Activated CD4-positive, alpha-beta T cell treated with anti-CD3 and anti-CD28 coated beads, Interleukin-2, amount 50 U/mL, for 16 hours (primary cell): ENCODE measurements at places on chromosomes 5 and 9.

- DNase-seq: no peak
Measured at GRCh38 chr9:98805506-98806272, 1.8 kb upstream of the GALNT12 start.

DNA sequence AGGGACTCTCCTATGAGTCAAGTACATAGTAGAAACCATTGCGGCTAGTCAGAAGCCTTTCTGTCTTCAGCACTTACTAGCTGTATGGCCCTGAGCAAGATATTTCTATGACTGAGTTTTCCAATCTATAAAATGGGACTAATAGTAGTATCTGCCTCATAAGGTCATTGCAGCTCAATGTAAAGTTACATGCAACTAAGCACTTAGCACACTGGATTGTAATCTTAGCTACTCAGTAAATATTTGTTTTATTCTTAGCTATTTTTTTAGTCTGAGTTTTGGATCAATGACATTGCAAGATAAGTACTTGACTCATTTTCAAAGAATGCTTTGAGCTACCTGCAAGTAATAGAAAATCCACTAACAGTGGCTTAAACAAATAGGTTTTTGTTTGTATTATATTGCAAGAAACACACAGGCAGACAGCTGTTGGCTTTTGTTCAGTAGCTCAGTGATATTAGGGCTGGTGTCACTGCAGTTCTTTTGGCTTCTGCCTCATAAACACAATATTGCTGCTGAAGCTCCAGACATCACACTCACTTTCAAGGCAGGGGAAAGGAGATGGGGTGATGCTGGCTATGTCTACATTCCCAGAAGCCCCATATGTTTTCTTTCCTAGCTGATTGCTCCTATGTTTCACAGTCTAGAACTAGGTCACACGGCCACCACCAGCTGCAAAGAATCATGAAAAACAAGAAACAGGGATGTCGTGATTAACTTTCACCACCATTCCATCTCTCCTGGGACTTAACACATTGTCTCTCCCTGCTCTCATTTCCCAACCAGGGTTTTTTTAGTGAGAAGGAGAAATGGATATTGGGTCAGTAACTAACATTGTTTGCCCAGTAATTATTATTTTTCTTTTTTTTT, 26.9 kb upstream of the FAT2 start:
- DNase-seq: no peak

- DNase-seq: no peak
Measured at GRCh38 chr9:35341585-35341984, 148.3 kb upstream of the RUSC2 start.

DNA sequence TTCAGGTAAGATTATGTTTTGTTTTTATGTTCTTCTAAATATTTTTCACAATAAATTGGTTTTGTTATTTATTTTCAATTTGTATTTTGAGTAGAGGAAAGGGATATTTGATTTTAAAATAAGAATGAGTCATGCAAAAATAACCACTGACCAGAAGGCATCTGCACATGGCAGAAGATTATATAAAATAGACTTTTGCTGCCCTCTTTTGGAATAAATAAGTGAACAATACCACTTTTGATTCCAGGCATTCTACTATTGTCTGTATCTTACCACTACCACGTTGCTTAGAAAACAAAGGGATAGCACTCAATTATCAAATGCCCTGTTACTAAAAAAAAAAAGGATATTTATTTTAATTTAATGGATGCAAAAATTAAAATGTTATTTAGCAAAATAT, 227.3 kb upstream of the ITGA1 start:
- DNase-seq: no peak

DNA sequence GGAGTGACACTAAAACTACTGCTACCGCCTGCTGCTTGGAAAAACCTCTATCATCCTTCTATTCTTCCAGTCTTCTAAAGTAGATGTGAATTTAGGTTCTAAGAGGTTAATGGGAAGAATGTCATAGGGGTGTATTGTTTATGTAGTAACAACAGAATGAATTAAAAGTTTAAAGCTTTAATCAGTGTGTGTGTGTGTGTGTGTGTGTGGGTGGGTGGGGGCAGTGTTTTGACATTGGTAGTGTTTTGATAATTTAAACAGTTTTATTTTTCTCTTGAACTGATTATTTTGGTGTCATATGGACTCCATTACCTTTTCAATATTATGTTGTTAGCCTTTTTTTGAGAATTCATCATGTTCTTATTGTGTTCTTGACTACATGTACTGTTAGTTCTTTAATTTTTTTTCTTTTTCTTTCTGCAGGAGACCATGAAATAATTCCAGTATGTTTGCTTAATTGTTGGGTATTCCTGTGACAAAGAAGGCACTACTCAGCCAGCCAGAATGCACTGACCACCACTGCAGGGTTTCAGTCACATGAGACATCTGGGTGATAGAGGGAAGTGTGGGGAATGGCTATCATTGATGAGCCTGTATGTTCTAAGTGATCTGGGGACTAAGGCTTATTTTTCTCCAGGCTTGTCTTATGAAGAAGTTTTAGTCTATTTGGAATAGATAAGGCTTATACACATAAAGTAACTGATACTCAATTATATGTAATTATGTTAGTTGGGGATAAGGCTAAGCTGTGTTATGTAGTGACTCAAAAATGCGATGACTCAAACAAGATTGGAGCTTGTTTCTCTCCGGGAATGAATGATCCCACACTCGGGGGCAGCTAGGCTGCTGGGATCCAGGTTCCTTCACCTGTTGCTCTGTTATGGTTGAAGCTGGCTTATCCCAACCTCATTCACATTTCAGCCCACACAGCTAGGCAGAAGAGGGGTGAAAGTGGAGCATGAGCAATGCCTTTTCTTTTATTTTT, 50.2 kb upstream of the ACTBL2 start:
- no peak for DNase-seq

DNA sequence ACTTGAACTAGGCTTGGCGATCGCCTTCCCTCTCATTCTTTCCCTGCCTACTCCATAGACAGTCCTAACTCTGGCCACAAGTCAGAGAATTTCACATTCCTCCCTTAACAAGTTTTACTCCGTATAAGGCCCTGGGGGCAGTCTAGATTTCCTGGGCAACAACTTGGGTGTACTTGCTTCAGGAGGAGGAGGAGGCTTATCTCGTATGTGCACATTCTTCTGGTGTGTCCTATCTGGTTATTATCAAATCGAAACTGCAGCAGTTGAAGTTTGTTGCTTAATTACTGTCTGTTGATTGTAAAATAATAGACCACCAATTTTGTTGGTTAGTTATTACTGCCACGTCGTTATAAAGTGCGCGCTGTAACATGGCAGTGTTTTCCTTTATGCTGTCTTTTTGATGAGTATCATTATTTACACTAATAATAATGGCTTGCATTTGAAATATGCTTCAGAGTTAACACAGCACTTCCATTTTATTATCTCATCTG, 42.0 kb downstream of the PIP5K1B start:
- DNase-seq: no peak

DNA sequence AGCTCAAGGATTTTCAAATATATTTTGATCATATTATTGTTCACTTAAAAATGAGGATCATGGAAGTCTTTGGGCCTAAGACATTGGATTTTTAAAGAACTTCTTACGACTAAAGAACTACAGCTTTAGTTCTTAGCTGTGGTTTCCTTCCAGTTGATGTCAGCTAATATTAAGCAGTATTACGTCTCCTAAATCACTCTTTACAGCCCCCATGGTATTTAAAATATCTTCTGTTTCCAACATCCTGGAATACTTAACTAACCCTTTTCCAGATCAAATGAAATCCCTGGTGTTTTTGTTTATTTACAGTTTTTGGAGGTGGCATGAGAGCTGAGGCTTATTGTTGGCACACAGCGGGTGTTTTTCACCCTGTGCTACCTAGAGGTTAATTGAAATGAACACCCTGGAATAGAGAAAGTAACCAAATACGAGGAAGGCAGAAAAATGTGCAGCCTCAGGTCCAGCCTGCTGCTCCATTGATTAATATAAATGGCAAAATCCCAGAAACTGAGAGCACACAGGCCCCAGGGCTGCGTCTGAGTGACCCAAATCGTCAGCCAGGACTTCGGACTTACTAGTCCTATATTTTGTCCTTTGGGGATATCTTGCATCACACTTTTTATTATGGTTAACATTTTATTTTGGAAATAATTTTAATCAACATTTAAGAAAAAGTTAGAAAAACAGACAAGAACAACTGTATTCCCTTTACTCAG, 52.3 kb upstream of the ICE1 start:
- DNase-seq: no peak

DNA sequence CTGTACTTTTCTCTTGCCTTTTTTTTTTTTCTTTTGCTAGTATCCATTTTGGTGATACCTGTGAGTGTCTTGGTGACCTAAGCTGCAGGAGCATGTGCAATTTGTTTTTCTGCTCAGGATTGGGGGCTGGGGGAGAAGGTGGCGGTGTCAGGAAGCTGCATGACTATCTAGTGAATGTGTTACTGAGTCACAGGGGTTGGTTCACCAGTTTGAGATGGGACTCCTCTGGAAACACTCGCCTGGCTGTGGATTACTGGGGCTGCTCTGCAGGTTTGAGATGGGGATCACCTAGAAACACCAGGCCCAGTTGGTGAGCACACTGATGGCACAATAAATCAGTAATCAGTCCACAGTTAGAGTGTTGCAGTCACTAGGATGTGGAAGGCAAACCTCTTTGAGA, 447.9 kb downstream of the SPATA31D1 start:
- no peak for DNase-seq

DNA sequence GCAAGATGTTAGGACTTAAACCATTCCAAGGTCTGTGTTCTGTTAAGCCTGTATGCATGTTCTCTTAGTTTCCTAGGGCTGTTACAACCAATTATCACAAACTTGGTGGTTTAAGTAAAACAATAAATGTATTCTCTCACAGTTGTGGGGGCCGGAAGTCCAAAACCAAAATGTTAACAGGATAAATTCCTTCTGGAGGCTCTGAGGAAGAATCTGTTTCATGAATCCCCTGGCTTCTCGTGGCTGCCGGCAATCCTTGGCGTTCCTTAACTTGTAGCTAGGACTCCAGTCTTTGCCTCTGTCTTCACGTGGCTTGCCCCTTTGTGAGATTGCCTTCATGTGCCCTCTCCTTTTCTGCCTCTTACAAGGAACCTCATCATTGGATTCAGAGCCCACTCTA, 30.4 kb downstream of the FEM1C start:
- no peak for DNase-seq

GRCh38 chr9:10173561-10173960, 439.2 kb downstream of the PTPRD start:
- DNase-seq: no peak

DNA sequence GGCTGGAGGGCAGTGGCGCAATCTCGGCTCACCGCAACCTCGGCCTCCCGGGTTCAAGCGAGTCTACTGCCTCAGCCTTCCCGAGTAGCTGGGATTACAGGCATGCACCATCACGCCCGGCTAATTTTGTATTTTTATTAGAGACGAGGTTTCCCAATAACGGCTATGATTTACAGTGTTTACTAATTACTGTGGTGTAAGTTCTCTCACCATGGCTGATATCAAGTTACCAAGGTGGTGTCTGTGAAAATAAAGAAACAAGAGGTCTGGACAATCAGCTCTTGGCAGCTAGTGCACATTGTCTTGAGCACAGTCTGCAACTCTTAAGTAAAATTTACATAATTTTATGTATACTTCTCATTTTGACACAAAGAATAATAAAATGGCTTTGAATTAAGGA, 385.5 kb upstream of the COX7C start:
- no peak for DNase-seq

DNA sequence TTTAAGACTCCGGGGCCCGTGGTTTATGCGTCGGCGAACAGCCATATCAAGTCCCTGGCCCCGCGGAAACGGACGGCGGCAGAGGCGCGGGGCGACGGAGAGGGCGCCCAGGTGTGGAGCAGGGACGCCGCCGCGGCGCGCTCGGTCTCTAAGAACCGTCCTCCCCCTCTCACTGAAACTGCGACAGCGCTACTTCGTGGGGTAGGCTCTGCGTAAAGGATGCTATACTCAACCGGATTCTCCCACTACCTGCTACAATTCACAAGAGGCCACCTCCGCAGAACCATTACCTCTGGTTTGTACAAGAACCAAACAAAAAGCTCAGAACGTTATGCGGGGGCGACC, 404 bp downstream of the MRNIP start:
- peak; percentile 48 for DNase-seq

- no peak for DNase-seq
Measured at GRCh38 chr5:133884569-133885311, 83.7 kb downstream of the C5orf15 start.

GRCh38 chr9:26210338-26210851, 532.2 kb upstream of the TUSC1 start:
- DNase-seq: no peak

- no peak for DNase-seq
Measured at GRCh38 chr5:83354958-83355357, 116.6 kb upstream of the VCAN start.

DNA sequence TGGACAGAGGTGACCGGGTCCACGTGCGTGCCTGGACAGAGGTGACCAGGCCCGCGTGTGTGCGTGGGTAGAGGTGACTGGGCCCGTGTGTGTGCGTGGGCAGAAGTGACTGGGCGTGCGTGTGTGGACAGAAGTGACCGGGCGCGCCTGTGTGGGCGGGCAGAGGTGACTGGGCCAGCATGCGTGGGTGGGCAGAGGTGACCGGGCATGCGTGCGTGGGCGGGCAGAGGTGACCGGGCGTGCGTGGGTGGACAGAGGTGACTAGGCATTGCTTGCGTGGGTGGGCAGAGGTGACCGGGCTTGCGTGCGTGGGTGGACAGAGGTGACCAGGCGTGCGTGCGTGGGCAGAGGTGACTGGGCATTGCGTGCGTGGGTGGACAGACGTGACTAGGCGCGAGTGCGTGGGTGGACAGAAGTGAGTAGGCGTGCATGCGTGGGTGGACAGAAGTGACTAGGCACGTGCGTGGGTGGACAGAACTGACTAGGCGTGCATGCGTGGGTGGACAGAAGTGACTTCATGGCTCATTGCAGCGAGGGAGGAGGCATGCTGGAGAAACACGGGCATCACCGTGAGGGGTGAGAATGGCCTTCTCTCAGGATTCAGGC, 254.1 kb upstream of the IRX4 start:
- no peak for DNase-seq

DNA sequence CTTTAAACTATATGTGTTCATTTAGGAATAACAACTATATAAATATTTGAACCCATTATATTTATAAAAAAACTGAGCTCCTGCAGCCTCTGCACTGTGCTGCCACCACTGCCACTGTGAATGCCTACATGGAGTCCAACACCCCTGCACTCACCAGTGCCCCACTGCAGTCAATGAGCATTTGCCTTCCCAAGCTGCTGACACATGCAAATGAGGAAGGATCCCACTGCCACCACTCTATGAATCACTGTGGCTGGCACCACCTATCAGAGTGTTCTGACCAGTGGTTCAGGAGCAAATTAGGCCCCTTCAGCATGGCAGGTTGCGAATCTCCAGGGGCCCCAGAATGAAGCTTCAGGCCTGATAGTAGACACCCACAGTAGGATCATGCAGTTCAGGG, 9.1 kb downstream of the IFNA5 start:
- DNase-seq: no peak

- no peak for DNase-seq
Measured at GRCh38 chr5:149448431-149448830, 69.3 kb upstream of the IL17B start.

- no peak for DNase-seq
Measured at GRCh38 chr5:150601491-150602345, 38.7 kb upstream of the SYNPO start.
